ENCODE measurements at places on chromosomes 1 and 21. TPM values are rescaled to one million over a fixed set of nuclear protein-coding genes. Genes with fewer than 3 reads are reported as not detected.

Gene RGSL1
- total RNA-seq, result not detected

Gene FCRL2
- total RNA-seq, result not detected

- no peak for DNase-seq
- H3K4me1 ChIP-seq, result no peaks in the 10 kb centered on the region
- no peak overlapping the region for H3K27ac ChIP-seq
- no peak overlapping the region for H3K4me3 ChIP-seq
- no peaks in the 10 kb centered on the region for H3K27me3 ChIP-seq
- no peaks in the 10 kb centered on the region for H3K36me3 ChIP-seq
Observed at GRCh38 chr1:5620997-5621396, 371.2 kb downstream of the NPHP4 start.

- H3K4me1 ChIP-seq, result no peaks in the 10 kb centered on the region
- H3K36me3 ChIP-seq, result no peaks in the 10 kb centered on the region
- no peak for DNase-seq
- H3K4me3 ChIP-seq, result no peak overlapping the region
- no peak overlapping the region for H3K27ac ChIP-seq
- no peaks in the 10 kb centered on the region for H3K27me3 ChIP-seq
Observed at GRCh38 chr21:42556476-42556875, 42.8 kb downstream of the SLC37A1 start.

DNA sequence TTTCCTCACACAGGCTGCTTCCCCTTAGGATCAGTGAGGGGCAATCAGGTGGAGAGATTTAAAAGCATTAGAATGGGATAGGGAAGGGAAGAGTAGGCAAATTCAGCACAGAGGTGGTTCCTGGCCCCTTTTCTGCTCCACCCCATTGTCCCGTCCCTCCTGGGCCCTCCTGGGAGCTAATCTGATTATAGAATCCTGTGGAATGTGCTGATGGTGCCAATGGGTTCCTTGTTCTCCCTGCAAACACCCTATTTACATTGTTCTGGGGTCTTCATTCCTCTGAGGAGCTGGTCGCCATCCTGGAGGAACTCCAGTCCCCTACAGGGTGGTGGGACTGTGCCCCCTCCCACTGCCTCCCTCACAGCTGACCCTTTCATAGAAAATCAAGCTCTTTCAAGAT is 34.4 kb upstream of the LRP8 start:
- DNase-seq, result peak; percentile 15
- no peaks in the 10 kb centered on the region for H3K36me3 ChIP-seq
- H3K4me3 ChIP-seq, result no peak overlapping the region
- H3K27me3 ChIP-seq, result no peaks in the 10 kb centered on the region

- no peak overlapping the region for H3K27ac ChIP-seq
- H3K27me3 ChIP-seq, result no peaks in the 10 kb centered on the region
- DNase-seq, result no peak
- no peaks in the 10 kb centered on the region for H3K36me3 ChIP-seq
- H3K4me1 ChIP-seq, result no peaks in the 10 kb centered on the region
- H3K4me3 ChIP-seq, result no peak overlapping the region
Observed at GRCh38 chr1:108114033-108114599, 86.0 kb downstream of the SLC25A24 start.

Gene SDHB
- 257 TPM for total RNA-seq

Gene ILDR2
- 43.5 TPM for total RNA-seq

GRCh38 chr21:45323487-45324311 is 36.0 kb upstream of the POFUT2 start:
- no peaks in the 10 kb centered on the region for H3K36me3 ChIP-seq
- no peak for DNase-seq
- H3K4me1 ChIP-seq, result peaks cover 100% of the 10 kb centered on the region
- no peak overlapping the region for H3K4me3 ChIP-seq
- no peaks in the 10 kb centered on the region for H3K27me3 ChIP-seq

DNA sequence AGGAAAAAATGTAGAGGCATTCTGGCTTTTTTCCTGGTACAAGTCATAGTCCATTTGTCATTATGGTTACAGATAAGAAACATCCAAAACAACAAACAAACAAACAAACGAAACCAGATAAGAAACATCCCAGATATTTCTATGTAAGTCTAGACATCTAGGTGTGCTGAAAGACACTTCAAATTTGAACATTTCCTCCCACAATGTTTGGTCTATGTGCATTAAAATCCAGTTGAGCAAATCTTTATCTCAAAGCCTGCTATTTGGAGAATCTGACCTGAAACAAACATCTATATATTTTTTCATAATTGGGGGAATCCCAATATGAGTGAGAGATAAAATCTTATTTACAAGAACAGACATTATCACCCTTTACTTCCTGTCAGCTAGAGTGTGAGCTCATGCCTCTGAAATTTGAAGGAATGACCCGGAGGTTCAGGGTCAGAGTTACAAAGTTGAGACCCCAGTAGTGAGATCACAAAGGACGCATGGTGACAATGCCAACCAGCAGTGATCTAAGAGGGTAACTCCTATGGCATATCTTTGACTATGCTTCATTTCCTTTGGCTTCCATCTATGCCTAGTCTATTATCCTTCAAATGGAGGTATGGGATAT is 182.9 kb upstream of the ATP1B1 start:
- H3K27me3 ChIP-seq, result no peaks in the 10 kb centered on the region
- no peaks in the 10 kb centered on the region for H3K36me3 ChIP-seq
- DNase-seq, result no peak
- no peaks in the 10 kb centered on the region for H3K4me1 ChIP-seq

DNA sequence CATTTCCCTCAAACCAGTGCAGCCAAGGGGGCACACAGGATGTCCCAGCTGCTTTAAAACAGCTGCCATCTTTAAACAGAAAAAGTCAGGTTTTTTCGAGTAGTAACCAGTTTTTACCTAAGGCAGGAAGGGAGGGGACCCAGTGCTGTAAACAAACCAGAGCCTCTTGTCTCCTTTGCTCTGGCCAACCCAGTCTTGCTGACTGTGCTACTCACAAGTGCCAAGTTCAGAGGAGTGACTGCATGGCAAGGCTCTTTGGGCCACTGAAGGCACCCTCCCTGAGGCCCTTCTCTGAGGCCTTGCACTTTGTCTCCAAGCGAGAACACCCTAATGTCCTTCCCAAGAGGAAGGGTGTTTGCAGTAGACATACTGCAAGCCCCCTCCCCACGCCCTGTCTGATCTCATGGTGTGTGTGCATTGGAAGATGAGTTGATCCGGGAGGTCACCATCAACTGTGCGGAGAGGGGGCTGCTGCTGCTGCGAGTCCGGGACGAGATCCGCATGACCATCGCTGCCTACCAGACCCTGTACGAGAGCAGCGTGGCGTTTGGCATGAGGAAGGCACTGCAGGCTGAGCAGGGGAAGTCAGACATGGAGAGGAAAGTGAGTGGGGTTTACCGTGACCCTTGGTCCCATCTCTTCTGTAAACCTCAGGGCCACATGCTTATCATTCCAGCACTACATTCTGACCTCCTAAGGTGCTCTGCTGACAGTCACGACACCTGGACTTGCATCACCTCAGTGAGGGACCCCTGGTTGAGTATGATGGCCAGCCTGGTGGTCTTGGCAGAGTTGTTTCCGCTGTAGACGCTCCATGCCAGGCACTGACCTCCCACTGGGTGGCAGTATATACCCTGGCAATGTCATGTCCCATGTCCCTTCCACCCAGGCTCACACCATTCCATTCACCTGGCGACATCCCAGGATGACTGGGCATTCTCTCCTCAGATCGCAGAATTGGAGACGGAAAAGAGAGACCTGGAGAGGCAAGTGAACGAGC is 4.7 kb downstream of the DNALI1 start:
- H3K4me3 ChIP-seq, result no peak overlapping the region
- DNase-seq, result peak; percentile 54
- peaks cover 4% of the 10 kb centered on the region for H3K4me1 ChIP-seq
- no peaks in the 10 kb centered on the region for H3K27me3 ChIP-seq

- H3K4me1 ChIP-seq, result no peaks in the 10 kb centered on the region
- H3K27me3 ChIP-seq, result no peaks in the 10 kb centered on the region
- H3K36me3 ChIP-seq, result no peaks in the 10 kb centered on the region
- H3K27ac ChIP-seq, result no peak overlapping the region
Observed at GRCh38 chr21:19776076-19776475, 1222.1 kb upstream of the NCAM2 start.

DNA sequence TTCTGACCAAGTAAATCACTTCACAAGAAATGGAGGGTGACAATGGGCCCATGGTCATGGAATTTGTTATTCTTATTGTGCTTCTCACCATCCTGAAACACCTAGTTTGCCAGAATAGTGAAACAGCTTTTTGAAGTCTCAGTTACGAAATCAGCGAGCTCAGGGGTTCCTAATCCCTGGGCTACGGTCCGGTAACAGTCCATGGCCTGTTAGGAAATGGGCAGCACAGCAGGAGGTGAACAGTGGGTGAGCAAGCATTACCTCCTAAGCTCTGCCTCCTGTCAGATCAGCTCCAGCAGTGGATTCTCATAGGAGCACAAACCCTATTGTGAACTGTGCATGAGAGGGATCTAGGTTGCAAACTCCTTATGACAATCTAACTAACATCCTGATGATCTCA is 1356.3 kb downstream of the KCNT2 start:
- no peak overlapping the region for H3K4me3 ChIP-seq
- no peak overlapping the region for H3K27ac ChIP-seq
- no peaks in the 10 kb centered on the region for H3K36me3 ChIP-seq
- H3K4me1 ChIP-seq, result no peaks in the 10 kb centered on the region
- no peaks in the 10 kb centered on the region for H3K27me3 ChIP-seq

- H3K4me1 ChIP-seq, result no peaks in the 10 kb centered on the region
- no peaks in the 10 kb centered on the region for H3K36me3 ChIP-seq
- H3K27me3 ChIP-seq, result peaks cover 20% of the 10 kb centered on the region
- no peak overlapping the region for H3K4me3 ChIP-seq
- DNase-seq, result no peak
Observed at GRCh38 chr1:165344198-165344597, 12.3 kb downstream of the LMX1A start.

- H3K27ac ChIP-seq, result no peak overlapping the region
- no peaks in the 10 kb centered on the region for H3K4me1 ChIP-seq
- peaks cover 47% of the 10 kb centered on the region for H3K36me3 ChIP-seq
- no peak for DNase-seq
- H3K27me3 ChIP-seq, result no peaks in the 10 kb centered on the region
Observed at GRCh38 chr1:45622524-45623394, 1.1 kb downstream of the CCDC17 start.

- no peak overlapping the region for H3K4me3 ChIP-seq
- DNase-seq, result no peak
- H3K27me3 ChIP-seq, result no peaks in the 10 kb centered on the region
- peaks cover 12% of the 10 kb centered on the region for H3K4me1 ChIP-seq
- no peaks in the 10 kb centered on the region for H3K36me3 ChIP-seq
- no peak overlapping the region for H3K27ac ChIP-seq
Observed at GRCh38 chr1:87883906-87884305, 555.2 kb downstream of the LMO4 start.

GRCh38 chr1:43441894-43442637 is 11.7 kb downstream of the HYI start:
- no peaks in the 10 kb centered on the region for H3K27me3 ChIP-seq
- DNase-seq, result no peak
- no peak overlapping the region for H3K4me3 ChIP-seq
- peaks cover 82% of the 10 kb centered on the region for H3K36me3 ChIP-seq
- H3K27ac ChIP-seq, result no peak overlapping the region

GRCh38 chr1:43817304-43817939 is 110.1 kb downstream of the ST3GAL3 start:
- no peak for DNase-seq
- no peak overlapping the region for H3K4me3 ChIP-seq
- H3K36me3 ChIP-seq, result peaks cover 57% of the 10 kb centered on the region

GRCh38 chr1:68181165-68181556 is 51.2 kb downstream of the WLS start:
- H3K4me3 ChIP-seq, result no peak overlapping the region
- H3K4me1 ChIP-seq, result peaks cover 11% of the 10 kb centered on the region
- no peaks in the 10 kb centered on the region for H3K36me3 ChIP-seq
- DNase-seq, result no peak
- no peaks in the 10 kb centered on the region for H3K27me3 ChIP-seq

Gene CELA3A
- not detected for total RNA-seq

DNA sequence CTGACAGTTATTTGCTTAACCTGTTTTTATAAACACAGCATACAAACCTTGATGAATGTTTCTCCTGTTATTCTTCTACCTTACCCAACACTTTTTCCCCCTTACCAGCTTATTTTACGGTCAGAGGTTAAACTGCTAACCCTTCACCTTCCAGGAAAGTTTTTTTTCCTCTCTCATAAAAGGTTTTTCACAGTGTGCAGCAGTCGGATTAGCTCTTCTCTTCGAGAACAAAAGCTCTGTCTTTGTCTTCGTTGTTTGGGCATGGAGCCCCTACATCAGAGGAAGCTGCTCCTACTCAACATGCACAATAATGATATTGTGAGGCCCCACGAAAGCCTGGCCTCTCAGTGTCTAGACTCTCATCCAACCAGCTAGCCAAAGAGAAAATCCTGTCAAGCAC is 42.0 kb downstream of the DENND1B start:
- peaks cover 9% of the 10 kb centered on the region for H3K4me1 ChIP-seq
- no peak overlapping the region for H3K4me3 ChIP-seq
- H3K27ac ChIP-seq, result no peak overlapping the region
- H3K36me3 ChIP-seq, result no peaks in the 10 kb centered on the region
- no peak for DNase-seq

Gene KRTAP21-2
- total RNA-seq, result not detected

DNA sequence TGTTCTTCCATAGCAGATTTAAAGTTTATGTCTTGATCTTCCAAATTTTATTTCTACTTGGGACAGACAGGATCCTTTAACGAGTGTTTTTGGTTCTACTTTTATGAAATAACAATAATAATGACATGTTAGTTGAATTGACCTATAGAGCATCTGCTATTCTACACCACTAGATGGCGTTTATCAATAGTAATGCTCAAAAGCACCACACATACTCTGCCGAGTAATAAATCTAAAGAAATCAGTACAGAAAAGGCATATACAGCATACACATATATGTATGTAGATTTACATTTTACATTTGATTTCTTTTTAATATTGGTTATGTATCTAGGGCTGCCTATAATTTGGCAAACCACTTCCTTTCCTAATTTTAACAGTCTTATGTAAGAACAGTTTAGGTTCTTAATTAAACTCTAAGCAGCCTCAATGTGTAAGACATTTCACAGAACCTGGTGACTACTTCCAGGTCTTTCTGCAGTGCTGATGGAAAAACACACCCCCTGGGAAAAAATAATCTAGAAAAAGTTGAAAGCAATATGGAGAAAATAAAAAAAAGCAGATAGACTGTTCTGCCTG is 5.9 kb upstream of the SIPA1L2 start:
- peaks cover 2% of the 10 kb centered on the region for H3K4me1 ChIP-seq
- no peaks in the 10 kb centered on the region for H3K27me3 ChIP-seq
- no peak overlapping the region for H3K27ac ChIP-seq
- no peak overlapping the region for H3K4me3 ChIP-seq
- DNase-seq, result no peak

GRCh38 chr1:46131712-46132528 is 509 bp downstream of the PIK3R3 start:
- peak; percentile 61 for DNase-seq
- no peaks in the 10 kb centered on the region for H3K27me3 ChIP-seq
- peaks cover 18% of the 10 kb centered on the region for H3K4me1 ChIP-seq
- H3K36me3 ChIP-seq, result no peaks in the 10 kb centered on the region
- H3K27ac ChIP-seq, result peak overlapping the region; percentile 99

Gene PTCH2
- total RNA-seq, result 1.5 TPM

Measured in SJSA1 (cell line).